ENCODE measurements at places on chromosomes 6 and 20.
A peak's percentile ranks its signal among the peaks of the same experiment; 100 is the strongest.

DNA sequence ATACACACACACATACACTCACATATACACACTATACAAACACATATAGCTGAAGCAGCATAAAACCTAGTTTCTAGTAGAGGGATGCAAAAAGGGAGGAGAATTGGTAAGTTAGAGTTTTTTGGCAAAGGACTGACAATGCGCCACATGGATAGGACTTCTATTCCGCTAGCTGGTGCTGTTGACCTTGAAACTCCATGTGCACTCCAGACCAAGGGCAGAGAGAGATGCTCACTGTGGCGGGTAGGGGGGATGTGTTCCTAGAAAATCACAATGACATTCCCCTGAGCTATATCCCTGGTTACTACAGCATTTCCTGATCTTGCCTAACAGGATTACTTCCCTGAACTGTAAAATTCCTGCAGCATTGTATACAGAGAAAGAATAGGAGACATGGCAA is 19.2 kb downstream of the MICA start:
- no peak for DNase-seq

DNA sequence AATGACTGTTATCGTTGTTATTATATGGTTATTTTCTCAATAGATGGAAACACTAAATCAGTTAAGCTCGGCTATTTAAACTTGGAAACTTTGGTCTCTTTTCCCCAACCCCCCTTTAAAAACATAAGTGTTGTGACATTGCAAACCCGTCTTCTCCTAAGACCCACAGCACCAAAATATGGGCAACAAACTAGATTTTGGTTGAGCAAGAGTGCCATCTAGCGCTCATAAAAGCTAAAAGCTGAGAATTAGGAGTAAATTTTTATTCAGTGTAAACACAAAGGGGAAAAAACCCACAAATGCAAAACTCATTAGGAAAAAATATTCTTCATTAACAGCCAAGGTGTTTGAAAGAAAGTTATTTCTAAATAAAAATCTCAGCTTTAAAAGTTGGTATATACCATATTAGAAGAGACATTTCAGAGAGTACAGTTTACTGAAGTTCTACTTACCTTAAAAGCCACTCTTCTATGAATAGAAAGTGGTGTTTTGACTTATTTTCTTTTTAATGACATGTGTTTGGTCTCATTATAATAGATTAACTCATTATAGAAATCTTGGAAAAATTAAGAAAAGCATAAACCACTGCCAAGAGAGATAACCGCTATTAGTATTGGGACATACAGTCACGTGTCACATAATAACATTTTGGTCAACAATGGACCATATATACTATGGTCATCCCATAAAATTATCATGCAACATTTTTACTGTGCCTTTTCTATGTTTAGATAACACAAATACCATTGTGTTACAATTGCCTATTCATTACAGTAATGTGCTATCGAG is 21.1 kb downstream of the SESN1 start:
- peak; percentile 73 for DNase-seq

- peak; percentile 5 for DNase-seq
Observed at GRCh38 chr6:90701146-90701781, 114.4 kb upstream of the MAP3K7 start.

- peak; percentile 46 for DNase-seq
Observed at GRCh38 chr6:148273962-148274752, 68.5 kb upstream of the SASH1 start.

- no peak for DNase-seq
Observed at GRCh38 chr6:33757113-33757512, 10.4 kb upstream of the IP6K3 start.

- peak; percentile 51 for DNase-seq
Observed at GRCh38 chr6:144405163-144405562, 120.0 kb downstream of the UTRN start.

DNA sequence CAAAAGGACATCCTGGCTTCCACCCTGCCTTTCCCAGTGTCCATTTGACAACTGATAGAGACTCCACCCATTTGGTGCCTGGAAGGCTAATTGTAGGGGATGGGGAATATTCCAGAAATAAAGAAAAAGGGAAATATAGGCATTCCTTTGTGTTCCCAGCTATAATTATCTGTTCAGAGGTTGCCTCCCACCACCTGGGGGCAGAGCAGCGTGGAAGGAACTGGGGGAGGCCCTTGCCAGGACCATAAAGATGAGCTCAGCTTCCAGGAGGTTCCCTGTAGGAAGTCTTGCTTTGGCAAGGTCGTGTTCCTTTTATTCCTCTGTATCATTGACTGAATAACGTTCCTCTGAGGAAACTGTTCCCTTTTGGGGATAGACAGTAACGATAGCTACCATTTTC is 214.7 kb downstream of the TFAP2C start:
- DNase-seq: no peak

GRCh38 chr6:157128235-157128775 is 195.0 kb downstream of the TMEM242 start:
- no peak for DNase-seq

DNA sequence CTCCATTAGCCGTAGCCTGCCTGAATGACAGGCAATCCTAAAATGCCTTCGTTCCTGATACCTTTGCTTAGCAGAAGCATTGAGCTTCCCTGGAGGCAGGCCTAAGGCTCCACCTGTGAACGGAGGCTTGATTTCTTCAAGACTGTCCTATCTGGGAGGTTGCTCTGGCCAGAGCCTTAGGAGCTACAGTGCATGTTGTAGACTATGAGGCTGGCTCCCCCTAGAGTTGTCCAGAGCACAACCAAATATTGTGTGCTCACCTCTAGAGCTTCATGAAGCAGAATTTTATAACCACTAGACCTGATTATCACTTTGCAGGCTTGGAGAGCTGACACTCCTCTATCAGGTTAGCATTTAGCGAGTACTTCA is 217.8 kb downstream of the MAFB start:
- DNase-seq: no peak

DNA sequence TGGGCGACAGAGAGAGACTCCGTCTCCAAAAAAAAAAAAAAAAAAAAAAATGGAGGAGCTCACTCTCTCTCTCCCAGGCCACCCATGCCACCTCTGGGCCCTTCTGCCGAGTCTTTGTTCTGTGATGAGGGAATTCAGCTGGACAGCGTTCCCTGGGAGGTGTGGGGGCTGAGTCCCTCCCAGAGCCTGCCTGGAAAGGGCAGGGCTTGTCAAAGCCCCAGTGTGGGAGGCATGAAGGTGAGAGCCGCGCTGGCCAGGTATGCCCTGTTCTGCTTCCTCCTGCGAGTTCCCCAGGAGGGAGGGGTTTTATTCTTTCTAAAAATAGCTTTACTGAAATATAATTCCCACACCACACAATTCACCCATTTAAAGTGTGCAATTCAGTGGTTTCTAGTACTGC is 69.6 kb downstream of the TMEM242 start:
- no peak for DNase-seq

DNA sequence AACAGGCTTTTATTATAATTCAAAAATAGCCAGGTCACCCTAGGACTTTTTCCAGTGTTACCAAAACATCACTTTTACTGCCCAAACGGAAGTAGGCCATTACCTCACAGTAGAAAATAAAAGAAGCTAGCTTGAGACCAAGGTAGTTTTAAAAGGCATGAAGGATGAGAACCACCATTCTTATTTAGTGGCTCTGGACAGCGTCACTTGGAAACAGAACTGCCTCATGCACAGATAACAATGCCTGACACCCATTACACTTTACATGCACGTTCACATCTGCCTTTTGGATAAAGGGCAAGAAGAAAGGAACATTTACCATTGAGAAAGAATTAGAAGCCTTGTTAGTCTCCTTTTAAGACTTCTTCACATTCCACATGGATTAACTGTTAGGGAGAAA is 1.9 kb upstream of the PAQR8 start:
- DNase-seq: no peak

DNA sequence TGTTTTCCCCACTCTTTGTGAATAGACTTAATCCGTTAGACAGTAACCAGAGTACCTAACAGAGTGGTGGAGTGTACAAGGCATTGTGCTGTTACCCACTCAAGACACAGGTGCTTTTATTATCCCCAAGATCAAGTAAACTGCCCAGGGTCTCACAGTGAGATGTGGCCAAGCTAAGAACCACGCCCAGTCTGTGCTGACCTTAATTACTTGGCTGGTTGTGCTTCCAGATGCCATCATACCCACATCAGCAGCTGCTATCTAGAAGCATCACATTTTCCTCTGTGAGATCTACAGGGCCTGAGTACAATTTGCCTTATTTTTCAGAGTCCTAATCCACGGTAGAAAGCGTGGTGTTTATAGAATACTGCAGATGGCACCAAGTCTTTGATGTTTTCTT is 70.3 kb downstream of the GFRA4 start:
- DNase-seq: no peak

Measured in fibroblast of upper back skin (primary cell).